ENCODE measurements at places on chromosomes 11 and 22. TPM values are rescaled to one million over a fixed set of nuclear protein-coding genes. Genes with fewer than 3 reads are reported as not detected.

FADD gene
- total RNA-seq: 16.8 TPM

CSNK2A3 gene
- 1.3 TPM for total RNA-seq

TSGA10IP gene
- total RNA-seq: 0.10 TPM

HEPHL1 gene
- not detected for total RNA-seq

OVOL1 gene
- total RNA-seq: not detected

VSTM5 gene
- not detected for total RNA-seq

AIFM3 gene
- 5.2 TPM for total RNA-seq

CAVIN3 gene
- 1.8 TPM for total RNA-seq

RHOD gene
- total RNA-seq: 0.21 TPM

RIC3 gene
- 27.5 TPM for total RNA-seq

OR52H1 gene
- total RNA-seq: 0.63 TPM

LIF gene
- total RNA-seq: 4.2 TPM

IL10RA gene
- 314 TPM for total RNA-seq

Data from mononuclear cell (primary cell).